ENCODE measurements at places on chromosomes 2 and 18. TPM values are rescaled to one million over a fixed set of nuclear protein-coding genes. Genes with fewer than 3 reads are reported as not detected.
A peak's percentile ranks its signal among the peaks of the same experiment; 100 is the strongest.

DNA sequence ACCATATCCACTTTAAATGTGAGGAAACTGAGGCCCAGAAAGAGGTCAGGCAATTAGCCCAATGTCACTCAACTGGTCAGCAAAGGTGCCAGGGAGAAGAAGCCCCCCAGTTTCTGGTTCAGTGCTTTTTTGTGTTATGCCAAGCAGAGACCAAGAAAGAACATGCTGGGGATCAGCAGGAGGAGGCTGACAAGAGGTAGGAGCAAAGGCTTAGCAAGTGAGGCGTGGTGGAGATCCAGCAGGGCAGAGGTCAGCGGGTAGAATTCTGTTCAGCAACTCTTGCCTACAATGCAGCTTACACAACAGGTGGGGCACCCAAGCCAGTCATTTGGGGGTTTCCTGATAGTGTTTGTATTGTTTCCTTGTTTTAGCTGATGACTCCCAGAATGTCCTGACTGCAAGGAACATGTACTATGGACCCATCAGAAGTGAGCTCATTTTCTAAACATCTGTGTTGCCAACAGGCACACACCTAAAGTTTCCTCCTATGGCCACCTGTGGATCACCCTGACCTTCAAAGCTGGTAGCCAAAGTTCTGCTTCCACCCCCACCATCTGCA lies 28.2 kb downstream of the LPIN2 start:
- peaks cover 95% of the 10 kb centered on the region for H3K4me1 ChIP-seq
- H3K27me3 ChIP-seq = no peaks in the 10 kb centered on the region
- H3K4me3 ChIP-seq = no peak overlapping the region

Gene SPATA3
- total RNA-seq = not detected

GRCh38 chr2:105395691-105396090 lies 3.2 kb downstream of the FHL2 start:
- H3K27me3 ChIP-seq = no peaks in the 10 kb centered on the region
- peak overlapping the region; percentile 93 for H3K27ac ChIP-seq
- H3K4me1 ChIP-seq = peaks cover 78% of the 10 kb centered on the region
- H3K4me3 ChIP-seq = peak overlapping the region; percentile 94

Gene IL18R1
- 0.49 TPM for total RNA-seq

Gene FOXD4L1
- not detected for total RNA-seq

GRCh38 chr2:180583441-180584140 lies 396.8 kb upstream of the UBE2E3 start:
- DNase-seq = no peak
- no peaks in the 10 kb centered on the region for H3K4me1 ChIP-seq
- no peaks in the 10 kb centered on the region for H3K27me3 ChIP-seq
- no peak overlapping the region for H3K27ac ChIP-seq
- no peak overlapping the region for H3K4me3 ChIP-seq

GRCh38 chr2:171432969-171433762 lies 624 bp downstream of the METTL8 start:
- DNase-seq = no peak
- H3K4me1 ChIP-seq = peaks cover 36% of the 10 kb centered on the region
- H3K27ac ChIP-seq = peak overlapping the region; percentile 72
- peaks cover 20% of the 10 kb centered on the region for H3K36me3 ChIP-seq
- no peaks in the 10 kb centered on the region for H3K27me3 ChIP-seq

Measured in chondrocyte (in vitro differentiated cells).